ENCODE measurements at places on chromosomes 6 and 20. TPM values are rescaled to one million over a fixed set of nuclear protein-coding genes. Genes with fewer than 3 reads are reported as not detected.

Gene TNFRSF6B
- 1.1 TPM for total RNA-seq

Gene PPDPF
- total RNA-seq, result 35.2 TPM

Gene CLDN20
- total RNA-seq, result not detected

Gene PPIL6
- total RNA-seq, result 10.9 TPM

GRCh38 chr6:12414096-12414675 lies 124.0 kb downstream of the EDN1 start:
- DNase-seq, result no peak

- DNase-seq, result no peak
These were observed 1.3 kb upstream of the KCNQ2 start for GRCh38 chr20:63473555-63474449.

DNA sequence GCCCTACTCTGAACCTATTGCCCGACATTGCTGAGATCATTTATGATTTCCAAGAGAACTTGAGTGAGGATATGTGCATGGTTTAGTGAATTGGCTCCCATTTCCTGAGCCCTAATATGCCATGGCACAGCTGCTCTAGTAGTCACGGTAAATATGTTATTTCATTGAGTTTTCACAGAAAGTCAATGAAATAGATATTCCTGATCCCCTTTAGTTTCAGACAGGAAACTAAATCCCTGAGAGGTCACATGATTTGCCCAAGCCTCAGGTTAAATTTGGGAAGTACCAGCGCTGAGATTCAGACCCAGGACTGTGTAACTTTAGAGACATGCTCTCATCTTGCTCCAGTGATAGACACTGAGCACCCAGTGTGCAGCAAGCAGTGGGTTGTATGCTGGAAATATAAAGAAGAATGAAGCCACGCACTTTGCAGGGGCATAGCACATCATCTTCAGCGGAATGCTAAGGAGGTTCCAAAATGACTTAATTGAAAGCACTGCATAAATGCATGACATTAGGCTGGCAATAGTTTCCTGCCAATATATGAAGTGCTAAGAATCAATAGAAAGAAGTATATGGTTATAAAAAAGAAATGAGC lies 70.6 kb downstream of the FARS2 start:
- DNase-seq, result peak; percentile 76

DNA sequence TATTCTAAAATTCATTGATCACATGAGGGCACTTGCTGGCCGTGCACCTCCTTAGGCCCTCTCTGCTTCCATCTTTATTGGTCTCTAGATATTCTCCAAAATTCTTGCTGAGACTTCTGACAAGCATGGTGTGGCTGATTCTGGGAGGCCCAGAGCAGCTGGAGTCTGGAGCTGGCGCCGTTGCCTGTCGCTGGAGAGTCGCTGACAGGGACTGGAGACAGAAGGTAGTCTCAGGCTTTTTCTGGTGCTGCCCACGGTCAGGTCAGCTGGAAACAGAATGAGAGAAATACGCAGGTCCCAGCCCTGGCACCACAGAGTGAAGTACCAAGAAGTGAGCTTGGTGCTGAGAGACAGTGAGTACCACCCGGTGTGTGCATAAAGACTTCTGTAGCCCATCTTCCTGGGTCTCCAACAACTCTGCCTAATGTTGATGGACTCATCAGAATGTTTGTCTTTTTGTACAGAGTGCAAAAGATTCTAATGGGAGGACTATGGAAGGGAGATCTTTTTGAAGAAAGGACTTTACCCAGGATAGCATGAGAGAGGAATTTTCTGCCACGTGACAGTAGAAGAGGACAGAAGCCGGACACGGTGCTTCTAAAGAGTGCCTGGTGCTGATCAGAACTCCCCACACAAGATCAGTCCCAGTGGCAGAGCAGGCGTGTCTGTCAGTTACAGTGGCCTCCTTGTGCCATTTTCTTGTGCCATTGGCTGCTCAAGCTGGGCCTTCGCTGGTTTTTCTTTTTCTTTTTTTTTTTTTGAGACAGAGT lies 1.8 kb upstream of the ALDH8A1 start:
- DNase-seq, result no peak

GRCh38 chr20:17227219-17227575 lies 357 bp downstream of the PCSK2 start:
- peak; percentile 9 for DNase-seq

DNA sequence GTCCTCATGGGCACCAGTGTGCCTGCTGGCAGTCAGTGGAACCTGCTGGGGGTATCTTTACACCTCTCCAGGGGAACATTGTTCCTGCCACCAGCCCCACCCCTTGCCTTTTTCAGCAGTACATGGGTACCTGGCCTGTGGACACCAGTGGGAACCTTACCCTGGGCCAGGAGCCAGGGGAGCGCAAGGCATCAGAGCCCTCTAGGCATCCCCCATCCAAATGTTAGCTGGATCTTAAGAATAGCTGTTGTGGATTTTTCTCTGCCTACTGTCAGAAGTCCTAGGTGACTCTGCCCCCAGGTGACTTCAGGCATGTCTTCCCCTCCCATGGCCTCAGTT lies 38.8 kb upstream of the ID1 start:
- no peak for DNase-seq

- no peak for DNase-seq
These were observed 3.1 kb downstream of the TRMT6 start for GRCh38 chr20:5947276-5947675.

DNA sequence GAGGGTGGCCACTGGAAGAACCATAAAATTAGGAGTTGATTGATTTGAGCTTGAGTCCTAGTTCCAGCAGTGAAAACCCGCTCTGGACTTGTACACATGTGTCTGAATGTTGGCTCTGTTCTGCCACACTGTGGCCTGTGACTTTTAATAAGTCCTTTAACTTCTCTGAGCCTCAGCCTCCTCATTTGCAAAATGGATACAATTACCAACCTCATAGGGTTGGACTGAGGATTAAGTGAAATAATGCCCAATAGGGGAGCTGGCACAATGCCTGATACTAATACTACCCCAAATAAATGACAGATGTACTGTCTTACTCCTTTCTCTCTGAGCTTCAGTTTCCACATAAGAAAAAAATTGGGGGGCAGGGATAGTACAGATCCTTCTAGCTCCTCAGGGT lies 92.6 kb upstream of the RIPOR2 start:
- no peak for DNase-seq

- no peak for DNase-seq
These were observed 64.4 kb downstream of the TMEM242 start for GRCh38 chr6:157258878-157259277.

- DNase-seq, result no peak
These were observed 114.1 kb upstream of the GPR6 start for GRCh38 chr6:109864050-109864449.

GRCh38 chr20:49846206-49846807 lies 33.7 kb downstream of the SLC9A8 start:
- peak; percentile 77 for DNase-seq

DNA sequence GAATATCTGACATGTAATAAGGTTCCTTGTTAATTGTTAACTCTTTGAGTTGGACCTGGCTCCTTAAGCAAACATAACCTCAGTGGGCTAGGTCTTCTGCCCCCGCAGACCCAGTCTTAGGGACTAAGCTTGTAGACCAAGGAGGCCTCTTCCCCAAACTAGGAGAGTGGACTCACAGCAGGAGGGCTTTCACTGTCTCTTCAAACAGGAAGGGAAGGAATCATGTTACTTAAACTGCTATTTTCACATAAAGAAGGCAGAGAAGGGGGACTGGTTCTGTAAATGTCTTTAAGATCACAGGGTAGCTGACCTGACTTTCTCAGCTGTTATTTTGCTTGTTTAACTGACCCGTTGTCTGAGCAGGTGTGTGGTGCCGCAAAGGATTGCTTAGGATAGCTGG lies 34.9 kb upstream of the PRDM1 start:
- no peak for DNase-seq

GRCh38 chr20:32908334-32909292 lies 49.9 kb downstream of the EFCAB8 start:
- DNase-seq, result no peak
